ENCODE measurements at places on chromosomes 6 and 20. TPM values are rescaled to one million over a fixed set of nuclear protein-coding genes. Genes with fewer than 3 reads are reported as not detected.

The RHAG gene
- not detected for total RNA-seq

The PCK1 gene
- not detected for total RNA-seq

The C6orf58 gene
- 0.38 TPM for total RNA-seq

The MYBL2 gene
- total RNA-seq: 24.5 TPM

The CCN5 gene
- not detected for total RNA-seq

The FOXC1 gene
- total RNA-seq: 14.1 TPM

The UBE2C gene
- total RNA-seq: 18.9 TPM

The MEI4 gene
- total RNA-seq: under 0.01 TPM

The LCA5 gene
- 5.5 TPM for total RNA-seq

The RFX6 gene
- not detected for total RNA-seq

The SYCP2L gene
- not detected for total RNA-seq

The ATF6B gene
- 34.9 TPM for total RNA-seq

The KPNA5 gene
- total RNA-seq: 10.7 TPM

The POPDC3 gene
- 1.3 TPM for total RNA-seq

The PRKN gene
- 1.6 TPM for total RNA-seq

The GPLD1 gene
- total RNA-seq: 0.19 TPM

The EYA2 gene
- not detected for total RNA-seq

The MYCT1 gene
- total RNA-seq: 181 TPM

The TMC2 gene
- total RNA-seq: not detected

The MUC21 gene
- not detected for total RNA-seq

The IL17F gene
- total RNA-seq: not detected

The RGS17 gene
- 3.4 TPM for total RNA-seq

The SLC22A16 gene
- total RNA-seq: not detected
